CD4-positive, alpha-beta memory T cell (primary cell): ENCODE measurements at places on chromosomes 1 and 21. TPM values are rescaled to one million over a fixed set of nuclear protein-coding genes. Genes with fewer than 3 reads are reported as not detected.

GRCh38 chr1:38289034-38289433, 242.4 kb upstream of the POU3F1 start:
- H3K27ac ChIP-seq: no peak overlapping the region
- H3K36me3 ChIP-seq: no peaks in the 10 kb centered on the region
- DNase-seq: no peak
- H3K27me3 ChIP-seq: peaks cover 3% of the 10 kb centered on the region
- H3K4me3 ChIP-seq: no peak overlapping the region

DNA sequence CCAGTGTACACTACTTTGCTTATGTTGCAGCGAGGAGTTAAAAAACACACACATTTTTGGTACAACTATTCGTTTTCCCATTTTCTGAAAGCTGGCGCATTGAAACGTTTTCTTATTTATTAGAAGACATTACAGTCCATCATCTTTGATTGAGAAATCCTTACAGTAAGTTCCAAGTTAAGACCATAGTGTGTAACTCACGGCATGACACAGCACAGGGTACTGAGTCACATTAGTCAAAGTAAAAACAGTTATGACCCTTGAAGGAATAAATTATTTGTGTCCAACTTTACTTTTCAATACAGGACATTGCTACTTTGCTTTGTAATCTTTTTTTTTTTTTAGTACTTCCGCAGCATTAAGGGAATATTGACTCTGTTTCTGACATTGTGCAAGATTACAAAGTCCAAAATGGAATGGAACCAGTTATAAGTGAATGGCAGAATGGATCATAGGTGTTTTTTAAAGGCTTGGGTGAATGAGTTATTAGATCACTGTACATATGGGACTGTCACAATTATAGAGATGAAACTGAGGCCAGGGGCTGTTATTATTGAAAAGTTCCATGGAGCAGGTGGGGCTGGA, 11.7 kb downstream of the PTGFRN start:
- no peak overlapping the region for H3K27ac ChIP-seq
- H3K4me3 ChIP-seq: no peak overlapping the region
- H3K36me3 ChIP-seq: no peaks in the 10 kb centered on the region
- DNase-seq: no peak
- H3K4me1 ChIP-seq: no peaks in the 10 kb centered on the region

- H3K27ac ChIP-seq: no peak overlapping the region
- H3K36me3 ChIP-seq: peaks cover 47% of the 10 kb centered on the region
- no peak for DNase-seq
- H3K4me3 ChIP-seq: no peak overlapping the region
These were observed 7.9 kb upstream of the EXOSC10 start for GRCh38 chr1:11107599-11107998.

The CEPT1 gene
- total RNA-seq: 49.1 TPM

The PATJ gene
- total RNA-seq: 49.0 TPM

The KMO gene
- 0.44 TPM for total RNA-seq
